K562 (cell line): ENCODE measurements at places on chromosomes 12 and 14.

GRCh38 chr12:131867471-131867870 lies 27.0 kb upstream of the ULK1 start:
- DNase-seq: peak; percentile 17

GRCh38 chr12:6770094-6770493 lies 2.2 kb upstream of the LAG3 start:
- no peak for DNase-seq

DNA sequence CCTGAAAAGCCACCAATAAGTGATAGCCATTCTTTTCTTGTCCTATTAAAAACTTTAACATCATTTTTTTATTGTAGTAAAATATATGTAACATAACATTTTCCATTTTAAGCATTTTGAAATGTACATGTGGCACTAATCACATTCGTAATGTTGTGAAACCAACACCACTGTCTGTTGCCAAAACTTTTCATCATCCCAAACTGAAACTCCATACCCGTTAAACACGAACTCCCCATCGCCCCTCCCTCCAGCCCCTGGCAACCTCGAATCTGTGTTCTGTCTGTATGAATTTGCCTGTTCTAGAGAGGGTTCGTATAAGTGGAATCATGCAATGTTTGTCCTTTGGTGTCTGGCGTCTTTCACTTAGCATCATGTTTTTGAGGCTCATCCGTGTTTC lies 75.9 kb downstream of the CCDC92 start:
- DNase-seq: no peak

DNA sequence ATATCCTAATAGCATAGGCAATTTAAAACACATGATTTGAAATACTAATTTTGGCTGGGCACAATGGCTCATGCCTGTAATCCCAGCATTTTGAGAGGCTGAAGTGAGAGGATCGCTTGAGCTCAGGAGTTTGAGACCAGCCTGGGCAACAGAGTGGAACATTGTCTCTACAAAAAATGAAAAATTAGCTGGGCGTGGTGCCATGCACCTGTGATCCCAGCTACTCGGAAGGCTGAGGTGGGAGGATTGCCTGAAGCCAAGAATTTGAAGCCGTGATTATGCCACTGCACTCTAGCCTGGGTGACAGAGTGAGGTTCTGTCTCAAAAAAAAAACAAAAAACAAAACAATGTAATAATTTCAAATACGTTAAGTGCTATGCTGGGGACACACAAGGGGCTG lies 83.3 kb downstream of the SSPN start:
- no peak for DNase-seq

DNA sequence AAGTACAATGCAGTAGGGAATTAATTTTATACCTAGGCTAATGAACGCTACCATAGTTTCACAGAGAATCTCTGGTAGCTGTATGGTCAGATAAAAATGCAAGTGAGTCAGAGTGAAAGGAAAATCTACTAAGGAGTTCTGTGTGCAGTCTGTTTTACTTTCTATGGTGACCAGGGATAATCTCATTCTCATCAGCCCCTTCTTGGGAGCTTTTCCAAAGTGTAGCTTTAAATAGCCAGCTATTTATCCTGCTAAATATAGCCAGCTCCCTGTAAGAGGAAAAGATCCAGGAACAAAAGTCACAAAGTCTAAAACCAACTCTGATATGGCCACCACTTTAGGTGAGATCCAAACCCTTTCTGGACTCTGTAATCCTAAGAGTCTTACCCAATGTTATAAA lies 75.5 kb downstream of the TMEM116 start:
- DNase-seq: no peak

DNA sequence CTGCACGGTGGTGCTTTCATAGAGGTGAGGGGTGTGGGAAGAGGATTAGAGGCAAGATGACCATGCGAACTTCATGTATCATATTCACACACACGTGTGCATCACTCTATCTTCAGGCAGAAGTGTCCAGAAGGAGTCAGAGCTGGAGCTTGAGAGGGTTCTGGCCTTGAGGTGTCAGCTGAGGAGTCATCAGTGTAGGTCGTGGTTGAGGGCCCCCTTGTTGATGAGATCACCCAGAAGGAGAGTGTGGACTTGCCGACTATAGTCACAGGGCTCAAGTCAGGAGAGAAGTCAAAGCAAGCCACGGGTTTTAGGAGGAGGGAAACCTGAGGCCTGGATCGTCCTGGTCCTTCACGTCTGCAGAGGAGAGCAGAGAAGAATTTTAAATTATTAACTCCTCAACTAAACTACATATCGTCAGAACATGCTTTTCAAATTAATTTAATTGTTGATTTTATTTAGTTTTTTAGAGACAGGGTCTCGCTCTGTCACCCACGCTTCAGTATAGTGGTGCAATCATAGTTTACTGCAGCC lies 25.4 kb downstream of the EML1 start:
- DNase-seq: no peak

DNA sequence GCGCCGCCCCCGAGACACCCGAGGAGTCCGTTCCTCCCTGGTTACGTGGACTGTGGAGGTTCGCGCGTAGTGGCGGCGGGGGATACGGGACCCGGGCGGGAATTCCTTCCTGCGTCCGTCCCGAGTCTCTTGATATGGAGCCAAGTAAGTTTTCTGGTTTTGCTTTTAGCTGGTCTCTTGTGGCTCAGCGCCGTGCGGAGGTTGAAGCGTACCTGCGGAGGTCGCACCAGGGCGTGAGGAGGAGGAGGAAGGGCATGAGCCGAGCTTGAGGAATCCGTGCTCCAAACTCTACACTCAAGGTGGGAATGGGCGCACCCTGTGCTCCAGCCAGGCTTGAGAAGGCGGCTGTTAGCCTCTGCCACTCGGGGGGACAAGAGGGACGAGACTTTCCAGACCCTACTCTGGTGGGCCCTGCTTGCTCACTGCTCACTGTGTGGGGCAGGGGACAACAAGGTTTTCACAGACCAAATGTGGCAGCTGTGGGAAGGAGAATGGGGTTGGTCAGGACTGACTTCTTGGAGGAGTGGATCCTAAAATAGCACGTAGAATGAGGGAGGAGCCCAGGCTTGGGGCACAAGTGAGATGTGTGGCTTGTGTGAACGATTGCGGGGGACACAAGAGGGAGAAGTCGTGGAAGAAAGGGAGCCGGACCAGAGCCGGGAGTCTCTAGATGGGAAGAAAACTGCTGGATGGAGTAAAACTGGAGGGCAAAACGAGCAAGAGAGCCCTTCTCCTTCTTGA lies 577 bp downstream of the ATG101 start:
- no peak for DNase-seq

- DNase-seq: no peak
Observed at GRCh38 chr12:124454735-124455134, 112.7 kb downstream of the NCOR2 start.

DNA sequence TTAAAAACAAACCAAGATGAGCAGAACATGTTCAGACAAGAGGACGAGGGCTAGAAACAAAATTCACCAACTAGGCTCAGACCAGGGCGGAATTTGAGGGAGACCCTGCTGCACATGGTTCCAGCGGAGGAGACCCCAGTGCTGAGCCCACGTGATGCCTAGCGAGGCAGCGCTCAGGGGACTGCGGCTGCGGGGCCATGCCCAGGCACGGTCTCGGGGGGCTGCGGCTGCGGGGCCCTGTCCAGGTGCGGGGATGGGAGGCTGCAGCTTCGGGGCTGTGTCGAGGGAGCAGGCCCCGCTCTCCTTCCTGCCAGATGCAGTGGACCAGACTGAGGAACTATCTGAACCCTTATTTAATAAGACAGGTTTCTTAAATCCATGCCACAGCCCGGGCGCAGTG lies 12.7 kb upstream of the CRIP2 start:
- DNase-seq: no peak

DNA sequence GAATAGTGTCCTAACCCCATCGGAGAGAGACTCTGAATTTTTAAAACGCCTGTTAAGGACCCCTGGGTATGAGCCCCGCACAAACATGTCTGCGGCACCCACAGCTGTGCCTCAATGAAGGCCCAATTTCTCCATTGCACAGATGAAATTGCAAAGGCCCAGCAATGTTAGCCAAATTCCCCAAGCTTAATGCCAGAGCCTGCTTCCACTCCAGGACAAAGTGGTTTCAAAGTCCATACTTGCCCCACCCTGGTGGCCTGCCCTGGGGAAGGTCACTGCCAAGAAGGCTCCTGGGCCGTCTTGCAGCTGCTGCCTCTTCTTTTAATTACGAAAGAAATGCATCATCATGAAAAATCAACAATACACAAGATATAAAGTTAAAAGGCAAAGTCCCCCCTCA lies 1179.7 kb downstream of the VRK1 start:
- no peak for DNase-seq

GRCh38 chr12:89346741-89347324 lies 5.5 kb downstream of the DUSP6 start:
- DNase-seq: no peak

GRCh38 chr14:105436891-105437722 lies 17.5 kb downstream of the MTA1 start:
- DNase-seq: no peak

DNA sequence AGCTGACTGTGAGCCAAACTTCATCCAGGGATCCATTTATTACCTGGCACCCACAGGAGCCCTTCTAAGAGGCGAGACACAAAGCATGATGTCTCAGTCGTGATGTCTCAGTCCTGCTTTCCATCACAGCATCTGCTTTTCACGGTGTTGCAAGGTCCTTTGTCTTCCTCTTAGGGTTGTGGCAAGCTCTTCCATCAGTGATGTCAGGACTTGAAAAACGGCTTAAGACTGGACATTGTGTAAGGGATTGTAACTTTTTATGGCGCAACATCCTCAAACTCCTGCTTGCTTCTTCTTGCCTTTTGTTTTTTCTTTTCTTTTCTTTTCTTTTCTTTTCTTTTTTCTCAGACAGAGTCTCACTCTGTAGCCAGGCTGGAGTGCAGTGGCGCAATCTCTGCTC lies 586.5 kb upstream of the TMEM132C start:
- no peak for DNase-seq

GRCh38 chr14:22487401-22487800 lies 101.6 kb downstream of the DAD1 start:
- DNase-seq: no peak

DNA sequence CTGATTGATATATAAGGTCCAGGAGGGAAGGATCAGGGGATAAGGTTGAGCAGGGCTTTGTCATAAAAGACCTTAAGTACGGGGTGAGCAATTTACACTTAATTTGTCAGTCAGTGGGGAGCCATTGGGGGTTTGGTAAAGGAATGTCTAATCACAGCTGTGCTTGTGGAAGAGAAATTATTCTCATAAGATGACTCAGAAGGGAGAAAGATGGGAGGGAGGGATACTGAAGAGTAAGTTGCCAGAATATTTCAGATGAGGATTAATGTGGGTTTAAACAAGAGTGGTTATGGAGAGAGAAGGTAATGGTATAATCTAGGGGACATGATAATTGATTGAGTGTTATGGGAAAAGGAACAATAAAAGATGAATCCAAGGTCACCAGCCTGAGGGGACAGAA lies 500.1 kb upstream of the CCDC196 start:
- no peak for DNase-seq

- peak; percentile 78 for DNase-seq
Observed at GRCh38 chr12:6961695-6962284, 8.7 kb downstream of the PHB2 start.

- no peak for DNase-seq
Observed at GRCh38 chr12:26473291-26473690, 277.9 kb downstream of the SSPN start.

GRCh38 chr12:83361475-83361874 lies 674.8 kb downstream of the TMTC2 start:
- DNase-seq: no peak

GRCh38 chr14:49992901-49993339 lies 100.0 kb downstream of the ARF6 start:
- no peak for DNase-seq

GRCh38 chr14:102913341-102914211 lies 8.9 kb upstream of the AMN start:
- DNase-seq: no peak

DNA sequence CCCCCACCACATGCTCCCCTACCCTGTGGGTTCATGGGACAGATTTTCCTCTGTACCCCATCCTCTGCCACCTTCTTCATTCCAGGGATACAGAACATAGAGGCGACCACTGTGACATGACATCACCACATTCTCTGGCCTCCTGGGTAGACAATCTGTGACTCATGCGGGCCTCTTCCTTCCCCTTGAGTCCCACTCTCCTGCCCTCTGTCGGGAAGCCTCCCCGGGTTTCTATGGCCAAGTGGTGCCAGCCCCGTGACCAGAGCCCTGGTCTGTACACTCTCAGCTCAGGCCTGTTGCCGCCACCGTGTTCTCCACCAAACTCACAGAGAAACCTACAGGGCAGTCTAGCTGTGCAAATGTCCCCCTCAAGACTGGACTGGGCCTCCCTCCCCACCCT lies 8.0 kb downstream of the CLMN start:
- no peak for DNase-seq

DNA sequence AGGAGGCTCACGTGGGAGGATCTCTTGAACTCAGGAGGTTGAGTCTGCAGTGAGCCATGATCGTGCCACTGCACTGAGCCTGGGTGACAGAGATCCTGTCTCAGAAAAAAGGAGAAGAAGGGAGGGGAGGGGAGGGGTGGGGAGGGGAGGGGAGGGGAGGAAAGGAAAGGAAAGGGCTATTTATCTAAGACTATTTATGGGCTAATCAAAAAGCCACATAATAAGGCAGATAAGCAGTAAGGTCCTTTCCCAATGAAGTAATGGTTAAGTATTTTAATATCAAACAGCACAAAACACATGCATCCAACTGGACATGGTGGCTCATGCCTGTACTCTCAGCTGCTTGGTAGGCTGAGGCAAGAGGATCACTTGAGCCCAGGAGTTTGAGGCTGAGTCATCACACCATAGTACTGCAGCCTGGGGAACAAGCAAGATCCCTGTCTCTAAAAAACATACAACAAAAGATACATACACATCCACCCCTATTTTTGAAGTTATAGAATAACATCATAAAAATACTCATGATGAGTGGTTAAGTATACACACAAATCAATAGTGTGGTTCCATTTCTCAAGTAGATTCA lies 9.7 kb downstream of the PAWR start:
- DNase-seq: no peak

- DNase-seq: no peak
Observed at GRCh38 chr12:52268212-52268611, 6.2 kb upstream of the KRT86 start.

GRCh38 chr12:22881878-22882385 lies 257.0 kb downstream of the ETNK1 start:
- no peak for DNase-seq
